Activated CD4-positive, alpha-beta T cell treated with anti-CD3 and anti-CD28 coated beads, Interleukin-2, amount 50 U/mL, for 48 hours (primary cell): ENCODE measurements at places on chromosomes 16 and 17.
A peak's percentile ranks its signal among the peaks of the same experiment; 100 is the strongest.

GRCh38 chr17:48043176-48043575 is 5.0 kb upstream of the NFE2L1 start:
- DNase-seq: no peak

DNA sequence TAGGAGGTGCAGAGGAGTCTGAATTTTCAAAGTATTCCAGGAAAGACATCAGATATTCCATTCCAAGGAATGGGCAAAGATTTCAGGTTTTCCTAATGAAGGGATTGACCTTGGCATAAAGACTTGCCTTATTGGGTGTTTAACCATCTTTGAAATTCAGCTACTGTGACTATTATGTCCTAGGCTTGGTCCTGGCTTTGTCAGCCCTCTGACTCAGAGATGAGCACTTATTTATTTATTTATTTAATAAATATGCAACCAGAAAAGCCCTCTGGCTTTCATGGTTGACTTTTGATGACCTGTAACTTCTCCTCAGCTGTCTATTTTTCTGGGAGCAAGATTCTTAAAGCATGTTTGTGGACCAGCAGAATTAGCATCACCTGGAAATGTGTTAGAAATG is 455.1 kb downstream of the KIF2B start:
- DNase-seq: no peak

DNA sequence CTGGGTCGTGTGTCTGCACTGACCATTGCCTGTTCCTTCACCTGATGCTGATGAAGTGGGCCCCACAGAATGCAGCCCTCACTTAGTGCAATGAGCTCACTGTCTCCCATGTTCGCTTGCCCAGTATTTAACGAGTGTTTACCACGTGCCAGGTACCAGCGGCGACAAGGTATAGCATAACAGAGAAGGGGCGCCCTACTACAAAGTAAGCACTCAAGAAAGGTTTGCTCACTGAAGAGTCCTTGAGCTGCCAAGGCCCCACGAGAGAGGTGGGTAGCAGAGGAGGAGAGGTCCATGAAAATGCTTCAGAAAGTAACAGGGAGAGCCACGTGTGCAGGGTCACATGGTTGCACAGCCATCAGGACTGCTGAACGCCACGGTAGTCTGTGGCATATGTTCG is 230.0 kb downstream of the NTN1 start:
- DNase-seq: no peak

DNA sequence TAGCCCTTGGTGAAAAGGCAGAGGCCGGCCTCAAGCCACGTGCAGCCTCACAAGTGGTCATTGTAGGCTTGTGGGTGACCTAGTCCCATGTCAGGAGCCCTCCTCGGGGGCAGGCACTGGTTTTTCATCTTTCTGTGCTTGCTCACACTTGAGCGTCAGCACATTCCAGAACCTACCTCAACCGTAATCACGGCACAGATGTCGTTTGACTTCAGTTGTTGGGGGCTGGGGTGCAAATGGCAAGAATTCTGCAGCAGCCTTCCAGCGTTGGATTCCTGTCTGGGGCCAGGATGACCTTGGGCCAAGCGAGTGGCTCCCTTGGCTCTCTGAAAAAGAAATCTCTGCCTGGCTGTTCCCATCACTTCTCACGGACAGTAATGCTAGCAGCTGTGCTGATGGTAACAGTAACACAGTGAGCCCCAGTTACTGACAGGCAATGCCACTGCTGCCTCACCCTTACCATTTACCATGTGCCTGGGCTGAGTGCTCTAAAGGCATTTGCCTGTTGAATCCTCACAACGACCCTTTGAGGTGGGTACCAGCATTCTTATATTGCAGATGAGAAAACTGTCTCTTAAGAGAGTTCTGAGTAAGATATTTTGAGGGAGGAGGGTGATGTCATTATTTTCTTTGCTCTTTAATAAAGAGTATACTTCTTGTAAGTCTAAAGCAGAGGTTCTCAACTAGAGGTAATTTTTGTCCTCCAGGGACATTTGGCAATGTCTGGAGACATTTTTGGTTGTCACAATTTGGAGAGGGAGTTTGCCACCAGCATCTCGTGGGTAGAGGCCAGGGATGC is 46.5 kb downstream of the KSR1 start:
- DNase-seq: no peak

DNA sequence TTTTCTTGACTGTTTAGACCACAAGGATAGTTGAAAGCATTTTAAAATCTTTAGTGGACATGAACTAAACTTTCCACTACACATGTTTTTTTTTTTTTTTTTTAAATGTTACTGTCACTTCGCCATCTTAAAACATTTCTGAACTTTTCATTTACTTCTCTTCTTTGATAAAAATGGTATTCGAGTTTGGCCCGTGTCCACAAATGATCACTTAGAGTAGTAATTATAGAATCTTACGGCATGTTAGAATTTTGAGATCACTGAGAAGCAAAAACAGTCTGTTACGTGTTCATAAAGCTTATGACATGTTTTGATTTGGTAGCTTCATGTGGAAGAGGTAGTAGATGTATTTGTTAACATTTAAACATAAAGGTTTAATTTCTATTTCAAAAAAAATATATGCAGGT is 1.1 kb downstream of the NSRP1 start:
- no peak for DNase-seq

GRCh38 chr16:66596986-66597848 is 7.3 kb upstream of the CMTM3 start:
- DNase-seq: no peak

DNA sequence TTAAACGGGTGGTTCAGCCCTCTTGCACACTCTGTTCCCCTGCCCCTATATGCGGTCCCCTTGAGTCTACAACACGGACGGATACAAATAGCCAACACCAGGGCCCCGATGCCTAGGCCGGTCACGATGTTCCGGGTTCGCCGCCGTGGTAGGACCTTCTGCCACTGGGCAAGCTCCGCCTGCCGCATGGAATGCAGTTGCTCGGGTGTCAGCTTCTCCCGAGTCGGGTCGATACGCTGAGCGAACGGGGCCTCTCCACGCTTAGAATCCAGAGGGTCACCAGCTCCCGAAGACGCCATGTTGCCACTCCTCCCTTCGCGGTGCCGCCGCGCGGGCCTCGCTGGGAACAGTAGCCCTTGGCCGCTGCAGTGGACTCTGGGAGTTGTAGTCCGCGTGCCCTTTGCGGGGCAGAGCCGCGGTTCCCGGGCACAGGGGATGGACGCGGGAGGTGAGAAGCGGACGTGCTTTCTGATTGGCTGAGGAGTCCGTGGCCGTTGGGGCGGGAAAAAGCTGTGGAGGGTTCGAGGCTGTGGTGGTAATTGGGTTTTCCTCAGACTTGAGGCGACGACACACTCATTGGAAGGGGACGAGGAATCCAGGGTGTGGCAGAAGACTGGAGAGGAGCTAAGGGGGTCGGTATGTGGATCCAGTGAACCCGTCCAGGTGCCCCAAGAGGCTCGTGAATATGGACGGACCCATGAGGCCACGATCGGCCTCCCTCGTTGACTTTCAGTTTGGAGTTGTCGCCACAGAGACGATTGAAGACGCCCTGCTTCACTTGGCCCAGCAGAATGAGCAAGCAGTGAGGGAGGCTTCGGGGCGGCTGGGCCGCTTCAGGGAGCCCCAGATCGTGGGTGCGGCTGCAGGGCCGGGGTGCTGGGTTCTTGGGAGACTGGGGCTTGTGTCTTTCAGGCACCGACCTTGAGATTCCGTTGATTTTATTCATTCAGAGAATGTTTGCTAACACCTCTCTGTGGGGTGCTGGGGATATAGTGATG is at the start of the genes CNTD1 and COA3:
Gene CNTD1 (plus strand): TSS at position 479 of the 998 bp plus-strand sequence. CDS start 207 bp downstream, at position 686.
Gene COA3 (minus strand): TSS at position 322 of the 998 bp plus-strand sequence. CDS start 23 bp downstream, at position 299.
- peak; percentile 88 for DNase-seq

GRCh38 chr17:29126268-29126930 is 53.8 kb downstream of the MYO18A start:
- no peak for DNase-seq

DNA sequence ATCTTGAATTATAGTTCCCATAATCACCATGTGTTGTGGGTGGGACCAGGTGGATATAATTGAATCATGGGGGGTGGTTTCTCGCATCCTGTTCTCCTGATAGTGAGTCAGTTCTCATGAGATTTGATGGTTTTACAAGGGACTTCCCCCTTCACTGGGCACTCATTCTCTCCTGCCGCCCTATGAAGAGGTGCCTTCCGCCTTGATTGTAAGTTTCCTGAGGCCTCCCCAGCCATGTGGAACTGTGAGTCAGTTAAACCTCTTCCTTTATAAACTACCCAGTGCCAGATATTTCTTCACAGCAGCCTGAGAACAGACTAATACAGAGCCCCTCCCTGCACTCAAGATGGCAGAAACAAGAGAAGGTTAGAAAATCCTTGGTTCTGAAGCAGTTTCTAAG is 26.4 kb downstream of the LDAF1 start:
- peak; percentile 34 for DNase-seq

DNA sequence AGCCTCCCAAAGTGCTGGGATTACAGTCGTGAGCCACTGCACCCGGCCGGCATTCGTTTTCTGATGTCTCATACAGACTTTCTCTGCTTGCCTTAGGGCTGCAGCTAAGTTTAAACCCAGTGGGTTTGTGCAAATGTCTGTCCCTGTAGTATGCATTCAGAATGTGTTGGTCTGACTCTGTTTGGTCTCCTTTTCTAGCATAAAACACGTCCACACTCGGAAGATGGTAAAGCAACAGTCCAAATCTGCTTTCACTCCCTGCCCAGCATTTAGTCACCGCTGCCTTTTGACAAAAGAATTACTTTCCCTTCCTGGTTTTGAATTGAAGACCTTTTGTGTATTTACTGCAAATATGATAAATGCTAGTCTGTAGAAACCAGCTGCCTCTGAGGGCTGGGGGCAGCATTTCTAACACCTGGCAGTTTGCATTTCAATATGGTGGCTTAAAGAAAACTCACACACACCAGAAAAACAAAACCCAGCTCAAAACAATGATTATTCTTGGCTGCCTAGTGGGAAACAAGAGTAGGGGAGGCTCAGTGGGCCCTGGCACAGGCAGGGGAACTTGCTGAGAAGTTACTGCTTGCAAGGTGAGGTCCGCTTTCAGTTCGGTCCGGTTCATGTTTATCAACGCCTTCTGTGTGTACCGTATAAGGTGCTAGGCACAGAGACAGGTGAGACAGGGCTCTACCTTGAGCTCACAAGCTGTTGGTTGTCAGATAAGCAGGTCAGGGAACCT is 56.9 kb downstream of the MSI2 start:
- DNase-seq: no peak

- no peak for DNase-seq
These were observed 16.5 kb upstream of the SLC38A8 start for GRCh38 chr16:84059111-84059510.

DNA sequence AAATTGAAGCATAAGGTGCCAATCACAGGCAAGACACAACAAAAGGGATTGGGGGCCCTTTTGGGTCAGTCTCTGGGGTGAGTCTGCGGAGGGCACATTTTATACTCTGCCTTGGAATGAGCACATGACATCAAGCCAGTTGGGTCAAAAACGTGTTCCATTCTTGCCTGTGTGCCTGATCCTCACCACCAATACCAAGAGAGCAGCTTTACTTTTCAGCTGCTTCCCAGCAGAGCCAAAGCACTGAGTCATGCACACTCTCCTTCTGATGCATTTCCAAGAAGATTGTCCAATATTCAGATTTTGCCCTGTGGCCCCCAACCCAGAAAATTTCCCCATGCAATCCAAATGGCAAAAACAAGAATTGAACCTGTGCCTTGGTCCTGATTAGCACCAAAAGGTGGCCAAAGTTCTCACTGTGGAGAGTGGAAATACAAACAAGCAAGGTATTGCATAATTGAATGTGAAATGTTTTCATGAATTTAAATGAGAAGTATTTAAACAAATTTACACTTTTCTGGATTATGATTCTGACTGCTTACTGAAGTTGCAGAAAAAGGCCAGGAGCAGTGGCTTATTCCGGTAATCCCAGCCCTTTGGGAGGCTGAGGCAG is 217.8 kb upstream of the SOX9 start:
- no peak for DNase-seq

DNA sequence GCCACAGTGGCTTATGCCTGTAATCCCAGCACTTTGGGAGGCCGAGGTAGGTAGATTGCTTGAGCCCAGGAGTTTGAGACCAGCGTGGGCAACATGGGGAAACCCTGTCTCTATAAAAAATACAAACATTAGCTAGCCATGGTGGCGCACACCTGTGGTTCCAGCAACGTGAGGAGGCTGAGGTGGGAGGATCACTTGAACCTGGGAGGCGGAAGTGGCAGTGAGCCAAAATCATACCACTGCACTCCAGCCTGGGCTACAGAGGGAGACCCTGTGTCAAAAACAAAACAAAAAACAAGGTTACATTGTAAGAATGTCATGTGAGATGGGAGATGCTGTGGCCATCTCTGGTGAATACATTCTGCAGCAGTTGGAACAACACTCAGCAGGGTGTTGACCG is 13.5 kb downstream of the DUSP14 start:
- DNase-seq: no peak

DNA sequence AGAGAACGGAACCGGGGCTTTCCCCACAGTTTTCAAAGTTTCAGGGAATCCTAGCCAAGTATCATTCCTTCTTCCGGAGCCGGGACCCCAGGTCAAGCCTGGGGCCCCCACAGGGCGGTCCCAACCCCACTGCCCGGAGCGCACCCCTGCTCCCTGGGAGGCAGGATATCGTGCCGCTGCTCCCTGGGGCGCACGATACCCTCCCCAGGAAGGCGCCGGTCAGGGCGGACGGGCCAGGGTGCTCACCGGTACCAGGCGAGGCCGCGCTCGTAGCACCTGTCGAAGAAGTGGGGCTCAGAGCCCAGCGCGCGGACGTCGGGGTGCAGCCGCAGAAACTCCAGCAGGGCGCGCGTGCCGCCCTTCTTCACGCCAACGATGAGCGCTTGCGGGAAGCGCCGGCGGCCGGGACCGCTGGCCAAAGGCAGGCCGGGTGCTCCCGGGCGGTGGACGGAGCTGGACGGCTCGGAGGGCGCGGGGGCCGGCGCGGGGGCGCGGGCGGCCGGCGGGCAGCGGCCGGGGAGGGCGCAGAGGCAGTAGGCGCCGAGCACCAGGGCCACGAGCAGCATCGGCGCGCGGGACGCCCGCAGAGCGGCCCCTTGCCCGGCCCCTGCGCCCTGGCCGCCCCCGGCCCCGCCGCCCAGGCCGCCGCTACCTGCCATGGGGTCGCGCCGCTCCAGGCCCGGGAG is 407 bp downstream of the HS3ST6 start:
- DNase-seq: no peak

DNA sequence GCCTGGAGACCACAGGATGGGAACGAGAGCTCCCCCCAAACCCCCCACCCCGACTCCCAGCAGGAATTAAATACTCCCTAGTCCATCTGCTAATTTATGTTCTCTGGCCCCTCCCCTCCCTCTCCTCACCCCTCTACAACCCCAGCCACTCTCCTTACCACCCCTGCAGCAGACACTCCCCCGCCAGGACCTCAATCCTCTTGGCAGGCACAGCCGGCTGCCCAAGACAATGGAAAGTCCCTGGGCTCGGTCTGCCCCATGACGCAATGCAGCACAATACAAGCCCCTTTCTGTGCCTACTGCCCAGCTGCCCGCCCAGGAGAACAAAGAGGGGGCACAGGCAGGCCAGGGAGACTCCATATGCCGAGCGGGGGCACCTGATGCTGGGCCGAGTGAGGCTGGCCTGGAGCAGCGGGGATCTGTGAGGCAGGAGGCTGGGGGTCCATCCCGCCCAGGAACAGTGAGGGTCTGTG is 30.3 kb upstream of the CDC42EP4 start:
- DNase-seq: no peak
